ENCODE measurements at places on chromosomes 4 and X. TPM values are rescaled to one million over a fixed set of nuclear protein-coding genes. Genes with fewer than 3 reads are reported as not detected.

Gene HHIP
- 93.9 TPM for total RNA-seq

Gene EXOC1
- 31.1 TPM for total RNA-seq

Gene NCAPG
- 0.77 TPM for total RNA-seq

Gene TCEAL2
- total RNA-seq: 4.3 TPM

Gene KIF4A
- 2.4 TPM for total RNA-seq

Gene JCHAIN
- 131 TPM for total RNA-seq

Gene LRCH2
- total RNA-seq: 3.6 TPM

Gene TCEAL9
- total RNA-seq: 62.1 TPM

Gene ITIH6
- total RNA-seq: not detected

Gene DMRTC1
- total RNA-seq: 1.2 TPM

Gene RTL9
- total RNA-seq: 0.06 TPM

Gene IL9R
- total RNA-seq: 1.2 TPM

Gene MAGEE2
- not detected for total RNA-seq

Gene NPNT
- total RNA-seq: 160 TPM

Gene ZDHHC15
- total RNA-seq: 1.8 TPM

Gene QRFPR
- 1.3 TPM for total RNA-seq

Gene SPANXD
- not detected for total RNA-seq

Gene TMEM31
- total RNA-seq: 0.65 TPM

Gene KLHL4
- total RNA-seq: 2.9 TPM

Gene DOK7
- 0.63 TPM for total RNA-seq

Gene TEC
- total RNA-seq: 4.1 TPM

Gene KLKB1
- 0.67 TPM for total RNA-seq

Gene SYP
- 5.6 TPM for total RNA-seq

Gene ERVMER34-1
- 0.83 TPM for total RNA-seq

Gene RHOH
- total RNA-seq: 12.9 TPM

Gene MAGEA3
- not detected for total RNA-seq

Gene ANOS1
- 44.2 TPM for total RNA-seq

Gene SSX3
- total RNA-seq: not detected

Gene ADH4
- total RNA-seq: 0.68 TPM

Gene GRPR
- total RNA-seq: 0.25 TPM

Gene GPC4
- 60.4 TPM for total RNA-seq

Gene PIGA
- total RNA-seq: 72.8 TPM

Gene RXFP1
- 2.5 TPM for total RNA-seq

Gene LANCL3
- total RNA-seq: 2.0 TPM

Gene SPP1
- 433 TPM for total RNA-seq

Gene RHOXF1
- total RNA-seq: not detected

Gene BBS12
- 4.0 TPM for total RNA-seq

Gene SRPX2
- 19.1 TPM for total RNA-seq

Gene GYPE
- 1.6 TPM for total RNA-seq

Gene ABCG2
- total RNA-seq: 15.7 TPM

Gene SORCS2
- total RNA-seq: 2.7 TPM

Gene ARHGAP36
- total RNA-seq: not detected

Gene CFAP47
- 7.2 TPM for total RNA-seq

Gene MAGEA9B
- not detected for total RNA-seq

Gene ARHGAP24
- 30.8 TPM for total RNA-seq

Gene MID1
- total RNA-seq: 20.6 TPM

Gene CLNK
- 0.57 TPM for total RNA-seq

Gene SSX4B
- total RNA-seq: not detected
